ENCODE measurements at places on chromosomes 13 and 19.
A peak's percentile ranks its signal among the peaks of the same experiment; 100 is the strongest.

DNA sequence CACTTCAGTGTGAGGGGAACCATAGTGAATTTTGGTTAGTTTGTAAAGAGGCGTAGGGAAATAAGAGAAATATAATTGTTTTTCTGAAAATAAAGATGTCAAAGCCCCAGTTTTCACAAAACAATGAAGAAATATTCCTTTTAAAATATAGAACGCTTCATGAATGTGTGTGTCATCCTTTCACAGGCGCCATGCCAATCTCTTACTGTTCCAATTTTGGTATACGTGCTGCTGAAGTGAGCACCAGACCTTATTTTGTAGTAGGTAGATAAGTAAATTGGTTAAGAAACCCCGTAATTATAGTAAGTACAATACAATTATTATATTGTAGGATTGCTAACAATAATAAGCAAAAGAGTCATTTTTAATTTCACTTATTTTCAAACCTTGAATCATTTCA lies 43.3 kb downstream of the NAA16 start:
- DNase-seq: no peak

DNA sequence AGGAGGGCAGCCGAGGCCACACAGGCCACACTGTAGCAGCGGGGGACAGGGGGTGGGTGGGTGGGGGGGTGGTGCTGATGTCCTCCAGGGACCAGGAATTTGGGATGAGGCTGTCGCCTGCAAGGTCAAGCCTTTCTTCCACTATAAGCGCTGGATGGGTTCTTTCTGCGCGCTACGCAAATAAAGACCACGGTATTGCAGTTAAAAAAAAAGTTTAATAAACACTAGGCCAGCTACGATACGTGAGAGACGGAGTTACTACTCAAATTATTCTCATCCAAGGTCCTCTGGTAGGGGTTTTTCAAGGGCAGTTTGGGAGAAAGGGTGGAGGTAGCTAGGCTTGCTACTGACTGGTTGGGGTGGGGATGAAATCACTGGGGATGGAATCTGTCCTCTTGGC lies 508 bp upstream of the ZNF44 start:
- DNase-seq: no peak

- DNase-seq: no peak
Measured at GRCh38 chr13:44814161-44814560, 175.1 kb downstream of the NUFIP1 start.

GRCh38 chr19:46745521-46746280 lies at the start of gene FKRP:
Gene FKRP, plus strand, starts transcription at chr19:46746057. Its CDS starts 9,394 bp downstream, at chr19:46755451.
- peak; percentile 57 for DNase-seq

GRCh38 chr13:30110301-30111070 lies 196.9 kb downstream of the KATNAL1 start:
- no peak for DNase-seq

Measured in left hindlimb (tissue), 1 donor.